ENCODE measurements at places on chromosomes 1 and 21. TPM values are rescaled to one million over a fixed set of nuclear protein-coding genes. Genes with fewer than 3 reads are reported as not detected.

The ATP6V1G3 gene
- polyA plus RNA-seq = not detected

The SLAMF7 gene
- polyA plus RNA-seq = 3.0 TPM

DNA sequence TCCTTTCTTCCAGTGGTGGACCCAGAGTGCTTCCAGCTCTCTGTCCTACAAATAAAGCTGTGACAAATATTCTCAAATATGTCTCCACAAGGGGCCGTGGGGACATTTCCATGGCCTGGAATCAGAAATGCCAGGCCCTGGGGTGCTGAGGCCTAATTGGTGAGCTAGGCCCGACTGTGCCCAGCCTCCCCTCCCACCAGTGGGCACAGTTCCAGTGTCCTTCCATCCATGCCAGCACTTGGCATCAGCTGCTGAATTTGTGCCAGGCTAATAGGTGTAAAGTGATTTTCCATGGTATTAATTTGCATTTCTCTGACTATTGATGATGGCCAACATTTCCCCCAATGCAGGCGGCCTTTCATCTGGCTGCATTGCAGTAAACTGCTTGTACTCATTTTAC is 48.5 kb upstream of the B3GALT5 start:
- DNase-seq = no peak

- DNase-seq = no peak
These were observed 92.0 kb downstream of the IER5 start for GRCh38 chr1:181180407-181181031.

DNA sequence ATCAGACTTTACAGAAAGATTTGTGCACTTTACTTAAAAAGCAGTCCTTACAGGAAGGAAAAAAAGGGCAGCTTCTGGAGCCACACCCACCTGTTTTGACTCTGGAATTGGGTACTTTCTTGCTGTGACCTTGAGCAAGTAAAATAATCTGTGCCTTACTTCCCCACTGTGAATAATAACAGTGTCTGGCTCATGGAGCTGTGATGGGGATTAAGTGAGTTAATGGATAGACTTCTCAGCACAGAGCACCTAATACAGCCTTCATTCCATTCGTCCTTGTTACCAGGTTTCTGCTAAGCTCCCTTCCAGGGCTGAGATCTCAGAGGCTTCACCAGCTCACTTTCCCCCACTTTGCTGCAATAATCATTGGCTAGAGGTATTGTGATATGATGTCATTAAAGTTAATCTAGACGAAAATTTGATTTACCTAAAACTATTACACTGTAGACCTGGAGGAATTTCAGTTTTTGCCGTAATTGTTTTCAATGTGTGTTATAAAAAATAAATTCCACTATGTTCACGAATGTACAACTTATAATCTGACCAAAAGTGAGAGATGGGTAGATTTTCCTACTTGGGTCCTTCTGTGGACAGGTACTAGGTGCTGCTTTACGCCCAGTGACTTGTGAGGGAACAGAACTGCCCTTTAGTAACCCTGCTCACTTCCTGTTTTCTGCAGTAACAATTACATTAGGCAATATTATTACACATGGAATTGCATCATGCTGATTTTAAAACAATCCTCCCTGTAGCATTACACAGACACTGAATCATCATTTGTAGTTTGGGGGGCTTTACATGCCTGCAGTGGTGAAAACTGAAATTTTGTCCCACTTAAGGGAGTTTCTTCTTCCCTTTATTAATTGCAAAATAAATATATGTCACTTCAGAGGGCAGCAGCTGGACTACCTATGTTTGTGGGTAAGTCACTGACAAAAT is 19.7 kb upstream of the ABCG1 start:
- peak; percentile 73 for DNase-seq

DNA sequence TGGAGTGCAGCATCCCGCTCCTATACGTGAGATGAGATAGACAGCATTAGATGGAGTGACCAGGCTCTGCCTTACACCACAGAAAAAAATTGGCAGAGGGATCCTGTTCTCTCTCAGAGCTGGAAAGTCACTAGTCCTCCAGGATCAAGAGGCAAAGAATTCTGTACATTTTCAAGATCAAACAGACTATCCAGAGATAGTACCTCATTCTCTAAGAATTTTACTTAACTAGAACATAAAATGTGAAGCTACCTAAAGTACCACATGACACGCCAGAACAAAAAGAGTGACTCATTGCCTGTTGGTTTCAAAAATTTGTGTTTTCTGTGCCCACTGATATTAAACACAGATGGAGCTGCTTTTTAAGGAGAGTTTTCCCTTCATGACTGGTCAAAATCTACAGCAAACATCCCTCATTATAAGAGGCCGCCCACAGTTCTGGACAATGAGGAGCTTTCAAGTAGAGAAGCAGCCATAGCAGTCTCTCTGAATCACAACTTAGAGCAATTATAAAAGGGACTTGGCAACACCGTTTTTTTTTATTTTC is 32.3 kb downstream of the CD160 start:
- peak; percentile 81 for DNase-seq

DNA sequence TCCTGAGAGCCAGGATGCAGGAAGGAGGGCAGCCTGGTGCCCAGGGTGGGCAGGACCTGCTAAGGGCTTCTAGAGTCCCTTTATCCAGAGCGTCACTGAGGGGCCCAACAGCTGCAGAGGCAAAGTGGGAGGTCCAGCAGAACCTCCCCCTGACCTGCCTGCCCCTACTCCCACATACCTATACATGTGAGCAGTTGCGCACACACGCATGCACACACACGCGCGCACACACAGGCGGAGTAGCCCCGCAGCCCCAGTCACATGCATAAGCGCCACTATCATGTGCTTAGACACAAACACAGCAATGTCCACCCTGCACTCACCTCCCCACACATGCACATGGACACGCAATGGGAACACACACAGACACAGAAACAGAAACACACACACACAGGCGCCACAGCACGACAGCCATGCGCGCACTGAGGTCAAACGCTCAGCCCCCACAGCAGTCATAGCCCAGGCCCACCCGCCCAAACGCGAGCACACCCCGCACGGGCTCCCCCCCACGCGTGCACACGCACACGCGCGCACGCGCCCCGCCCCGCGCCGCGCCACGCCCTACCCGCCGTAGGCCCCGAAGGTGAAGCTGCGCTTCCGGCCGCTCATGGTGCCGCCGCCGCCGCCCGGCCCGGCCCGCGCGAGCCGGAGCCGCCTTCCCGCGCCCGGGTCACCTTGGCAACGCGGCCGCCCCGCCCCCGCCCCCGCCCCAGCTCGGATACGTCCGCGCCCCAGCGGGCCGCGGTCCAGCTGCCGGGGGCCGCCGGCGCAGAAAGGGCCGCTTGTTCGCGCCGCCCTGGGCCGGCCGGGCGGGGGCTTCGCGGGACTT is 17.7 kb downstream of the RAP1GAP start:
- DNase-seq = peak; percentile 25

Measured in mammary epithelial cell (primary cell).